Nucleus accumbens (tissue), 56 donors: ENCODE measurements at places on chromosomes 16 and 17.

DNA sequence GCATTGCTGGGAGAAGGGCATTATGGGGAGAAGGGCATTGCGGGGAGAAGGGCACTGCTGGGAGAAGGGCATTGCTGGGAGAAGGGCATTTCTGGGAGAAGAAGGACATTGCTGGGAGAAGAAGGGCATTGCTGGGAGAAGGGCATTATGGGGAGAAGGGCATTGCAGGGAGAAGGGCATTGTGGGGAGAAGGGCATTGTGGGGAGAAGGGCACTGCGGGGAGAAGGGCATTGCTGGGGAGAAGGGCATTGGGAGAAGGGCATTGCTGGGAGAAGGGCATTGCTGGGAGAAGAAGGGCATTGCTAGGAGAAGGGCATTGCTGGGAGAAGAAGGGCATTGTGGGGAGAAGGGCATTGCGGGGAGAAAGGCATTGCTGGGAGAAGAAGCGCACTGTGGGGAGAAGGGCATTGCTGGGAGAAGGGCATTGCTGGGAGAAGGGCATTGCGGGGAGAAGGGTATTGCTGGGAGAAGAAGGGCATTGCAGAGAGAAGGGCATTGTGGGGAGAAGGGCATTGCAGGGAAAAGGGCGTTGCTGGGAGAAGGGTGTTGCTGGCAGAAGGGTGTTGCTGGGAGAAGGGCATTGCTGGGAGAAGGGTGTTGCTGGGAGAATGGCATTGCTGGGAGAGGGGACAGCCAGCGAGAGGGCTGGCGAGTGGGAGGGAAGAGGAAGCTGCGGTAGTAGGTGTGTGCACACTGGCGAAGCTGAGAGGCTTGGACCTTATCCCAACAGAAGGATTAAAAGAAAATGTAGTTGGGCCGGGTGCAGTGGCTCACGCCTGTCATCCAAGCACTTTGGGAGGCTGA, 4.6 kb upstream of the PYDC1 start:
- no peak for DNase-seq

DNA sequence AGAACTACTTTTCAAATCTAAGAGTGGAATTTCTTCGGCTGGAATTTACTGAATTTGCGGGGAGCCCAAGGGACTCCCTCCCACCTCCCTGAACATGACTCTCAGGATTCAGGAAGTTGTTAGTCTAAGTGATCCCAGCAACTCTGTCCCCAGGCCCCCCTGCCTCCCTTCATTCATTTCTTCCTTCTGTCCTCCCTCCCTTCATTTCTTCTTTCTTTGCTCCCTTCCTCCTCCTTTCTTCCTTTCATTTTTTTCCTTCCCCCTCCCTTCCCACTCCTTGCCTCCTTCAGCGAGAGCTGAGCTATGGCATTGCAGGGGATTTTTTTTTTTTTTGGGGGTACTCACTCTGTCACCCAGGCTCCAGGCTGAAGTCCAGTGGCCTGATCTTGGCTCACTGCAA, 10.9 kb upstream of the JUP start:
- DNase-seq, result no peak

DNA sequence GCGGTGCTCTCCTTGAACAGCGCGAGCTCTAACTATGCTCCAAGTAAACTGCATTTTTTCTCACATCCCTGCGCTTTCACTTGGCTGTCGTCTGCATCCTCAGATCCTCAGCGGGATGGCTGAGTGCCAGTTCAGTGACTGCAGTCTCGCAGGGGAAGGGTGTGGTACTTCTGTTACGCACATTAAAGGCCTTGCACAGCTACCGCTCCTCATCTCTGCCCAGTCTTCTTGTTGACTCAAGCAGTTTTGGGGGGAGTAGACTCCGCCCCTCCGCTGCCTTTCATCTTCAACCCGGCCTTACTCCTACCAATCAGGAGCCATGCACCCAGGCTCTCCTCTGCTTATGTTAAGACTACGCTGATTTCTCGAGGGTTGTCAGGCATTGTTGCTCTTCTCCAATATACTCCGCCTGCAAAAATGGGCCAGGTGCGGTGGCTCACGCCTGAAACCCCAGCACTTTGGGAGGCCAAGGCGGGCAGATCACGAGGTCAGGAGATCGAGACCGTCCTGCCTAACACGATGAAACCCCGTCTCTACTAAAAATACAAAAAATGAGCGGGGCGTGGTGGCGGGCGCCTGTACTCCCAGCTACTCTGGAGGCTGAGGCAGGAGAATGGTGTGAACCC, 10.0 kb downstream of the ATP5PD start:
- no peak for DNase-seq

- no peak for DNase-seq
Observed at GRCh38 chr17:43940630-43941029, 1.6 kb downstream of the PPY start.

DNA sequence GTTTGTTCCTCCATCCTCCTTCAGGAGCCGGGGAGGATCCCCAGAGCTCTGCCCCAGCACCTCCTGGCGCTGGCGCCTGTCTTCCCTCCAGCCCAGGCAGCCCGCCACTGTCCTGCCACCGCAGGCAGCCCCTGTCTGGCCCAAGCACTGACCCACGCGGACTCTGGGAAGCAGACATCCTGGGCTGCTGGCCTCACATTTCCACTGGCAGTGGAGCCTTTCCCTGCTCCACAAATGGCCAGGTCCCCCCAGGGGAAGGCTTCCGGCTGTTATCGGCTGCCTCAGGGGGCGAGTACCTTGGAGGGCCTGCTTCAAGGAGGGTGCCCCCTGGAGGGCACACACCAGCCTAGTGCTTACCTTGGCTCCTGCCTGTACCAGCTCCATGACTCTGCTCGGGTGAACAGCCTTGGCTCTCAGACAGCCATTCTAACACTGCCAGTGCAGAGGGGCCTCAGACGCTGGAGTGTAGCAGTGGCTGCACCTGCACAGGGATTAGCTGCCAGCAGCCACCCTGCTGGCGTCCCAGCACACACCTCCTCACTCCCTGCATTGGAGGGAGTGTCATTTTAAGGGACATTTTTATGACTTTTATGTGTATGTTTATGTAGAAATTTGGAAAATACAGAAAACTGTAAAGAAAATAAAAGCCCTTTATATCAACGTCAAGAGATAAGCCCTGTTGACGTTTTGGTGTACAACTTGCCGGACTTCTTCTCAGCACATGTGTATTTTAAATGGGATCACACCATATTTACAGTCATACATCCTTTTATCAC, 21.0 kb downstream of the ACE start:
- no peak for DNase-seq

DNA sequence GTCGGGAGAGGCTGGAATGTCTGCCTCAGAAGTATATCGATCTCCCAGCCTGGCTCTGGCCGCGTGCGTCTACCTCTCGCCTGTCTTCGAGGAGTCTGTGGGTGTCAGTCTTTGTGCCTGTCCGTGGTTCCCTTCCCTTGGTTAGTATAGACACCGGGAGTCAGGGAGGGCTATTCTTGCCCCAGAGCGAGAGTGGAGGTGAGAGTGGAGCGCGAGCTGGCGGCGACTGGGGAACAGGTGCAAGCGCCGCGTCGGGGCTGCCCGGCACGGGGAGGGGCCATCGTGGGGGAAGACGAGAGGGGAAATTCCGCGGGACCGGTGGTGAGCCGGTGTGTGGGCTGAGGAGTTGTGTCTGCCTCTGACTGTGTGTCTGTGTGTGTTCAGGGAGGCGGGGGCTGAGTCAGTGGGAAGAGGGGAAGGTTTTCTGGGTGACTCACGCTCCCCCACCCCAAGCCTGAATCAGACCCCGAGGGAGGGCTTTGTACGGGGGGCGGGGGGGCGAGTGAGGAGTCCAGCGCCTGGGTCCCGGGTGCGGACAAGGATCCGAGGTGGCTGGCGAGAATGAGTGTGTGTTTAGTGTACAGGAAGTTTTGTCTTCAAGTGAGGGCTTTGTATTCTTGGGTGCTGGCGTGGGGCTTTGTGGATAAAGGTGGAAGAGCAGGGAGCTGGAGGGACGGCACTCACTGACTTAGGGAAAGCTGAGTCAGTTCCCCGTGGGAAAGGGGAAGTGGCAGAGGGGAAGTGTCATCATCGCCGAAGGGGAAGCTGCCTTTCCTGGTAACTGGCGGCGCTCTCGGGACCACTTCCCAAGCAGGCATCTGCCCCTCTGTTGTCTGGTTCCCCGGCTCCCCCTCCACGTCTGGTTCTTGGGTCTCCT, 8.6 kb downstream of the KDM6B start:
- DNase-seq, result peak; percentile 55

DNA sequence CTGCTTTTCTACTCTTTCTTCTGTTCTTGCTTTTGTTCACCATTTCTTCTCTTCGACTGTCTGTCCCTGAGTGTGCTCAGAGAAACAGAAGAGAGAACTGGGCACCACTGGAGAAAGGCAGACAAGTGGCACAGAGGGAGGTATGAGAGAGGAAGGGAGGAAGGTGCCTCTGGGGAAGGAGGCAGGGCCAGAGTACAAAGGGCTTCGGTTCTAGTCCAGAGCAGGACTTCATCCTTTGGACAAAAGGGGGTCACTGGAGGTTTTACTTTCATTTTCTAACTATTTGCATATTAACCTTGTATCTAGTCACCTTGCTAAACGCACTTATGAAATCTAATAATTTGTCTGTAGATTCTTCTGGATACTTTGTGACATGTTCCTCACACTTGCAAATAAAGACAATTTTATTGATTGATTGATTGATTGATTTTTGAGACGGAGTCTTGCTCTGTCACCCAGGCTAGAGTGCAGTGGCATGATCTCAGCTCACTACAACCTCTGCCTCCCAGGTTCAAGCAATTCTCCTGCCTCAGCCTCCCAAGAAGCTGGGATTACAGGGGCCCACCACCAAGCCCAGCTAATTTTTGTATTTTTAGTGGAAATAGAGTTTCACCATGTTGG, 13.5 kb downstream of the ITGB4 start:
- no peak for DNase-seq

DNA sequence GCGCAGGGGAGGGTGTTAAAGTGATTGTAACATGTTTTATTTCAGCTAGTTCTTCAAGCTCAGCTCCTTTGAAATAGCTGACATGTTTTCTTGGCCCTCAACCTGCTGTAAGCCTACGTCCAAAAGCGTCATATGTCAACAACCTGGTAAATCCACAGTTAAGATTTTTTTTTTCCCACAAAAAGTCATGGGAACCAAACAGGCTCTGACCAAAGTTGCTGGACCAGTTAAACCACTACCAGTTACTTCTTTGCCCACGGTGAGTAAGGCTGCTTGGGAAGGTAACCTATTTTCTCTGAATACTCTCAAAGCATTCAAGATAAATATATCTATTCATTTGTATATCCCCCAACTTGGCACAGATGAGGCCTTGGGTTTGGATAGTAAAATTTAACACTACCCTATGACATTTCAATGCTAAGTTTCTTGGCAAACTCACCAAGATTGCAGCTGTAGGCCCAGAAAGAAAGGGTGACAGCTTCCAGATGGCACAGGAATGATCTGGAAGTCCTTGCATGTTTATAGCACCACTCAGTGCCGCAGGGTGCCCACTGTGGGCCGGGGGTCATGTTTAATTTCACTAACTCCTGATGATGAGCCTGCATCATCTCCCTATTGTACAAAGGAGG, 166.2 kb downstream of the XYLT1 start:
- DNase-seq, result no peak

- no peak for DNase-seq
Observed at GRCh38 chr17:39600288-39600996, 7.3 kb downstream of the NEUROD2 start.

DNA sequence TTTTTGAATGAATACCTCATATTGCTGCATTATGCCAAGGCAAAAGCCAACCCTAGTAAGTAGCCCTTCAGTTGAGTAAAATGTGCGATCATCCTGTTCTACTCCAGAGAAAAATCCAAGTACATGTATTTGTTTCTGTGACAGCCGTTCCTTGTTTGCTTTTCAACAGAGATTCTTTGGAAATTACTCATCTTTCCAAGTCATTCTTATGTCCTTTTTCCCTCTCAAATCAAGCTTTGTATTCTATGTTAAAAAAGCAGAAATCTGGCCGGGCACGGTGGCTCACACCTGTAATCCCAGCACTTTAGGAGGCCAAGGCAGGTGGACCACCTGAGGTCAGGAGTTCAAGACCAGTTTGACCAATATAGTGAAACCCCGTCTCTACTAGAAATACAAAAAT, 112.9 kb upstream of the HAS3 start:
- DNase-seq, result no peak

GRCh38 chr17:41052566-41052965, 2.5 kb downstream of the KRTAP2-2 start:
- DNase-seq, result no peak

DNA sequence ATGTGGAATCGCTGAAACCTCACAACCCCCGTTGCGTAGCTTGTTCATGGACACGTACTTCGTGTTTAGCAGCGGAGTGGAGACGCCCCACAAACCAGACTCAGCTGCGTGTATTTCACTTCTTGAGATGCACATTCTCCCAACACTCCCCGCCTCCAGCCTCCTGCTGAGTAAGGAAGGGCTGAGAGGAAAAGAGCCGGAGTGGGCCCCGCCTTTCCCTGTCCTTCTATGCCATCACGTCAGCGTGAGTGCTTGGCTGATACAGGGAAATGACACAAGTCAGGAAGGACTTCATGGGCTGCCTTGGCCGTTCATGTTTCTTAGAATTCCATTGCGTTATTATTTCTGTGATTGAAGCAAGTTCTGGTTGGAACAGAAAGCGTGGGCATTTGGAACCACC, 68.6 kb upstream of the CBX4 start:
- no peak for DNase-seq

DNA sequence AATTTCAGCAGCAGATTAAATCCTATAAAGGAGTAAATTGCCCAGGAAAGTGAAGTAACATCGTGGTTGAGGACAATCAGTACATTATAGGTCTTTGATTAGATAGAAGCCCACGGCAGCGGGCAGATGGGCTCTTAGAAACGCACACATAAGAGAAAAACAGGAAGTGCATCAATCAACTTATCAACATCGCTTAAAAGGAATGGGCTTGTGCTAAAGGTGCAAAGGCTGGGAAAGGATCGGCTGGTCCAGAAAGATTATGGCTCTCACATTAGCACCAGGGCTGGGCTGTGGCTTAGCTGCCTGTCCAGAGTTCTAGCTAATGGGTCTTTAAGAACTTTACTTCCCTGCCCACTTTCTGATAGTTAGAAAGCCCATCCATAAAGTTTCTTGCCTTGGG, 292.0 kb upstream of the TNRC6C start:
- no peak for DNase-seq

DNA sequence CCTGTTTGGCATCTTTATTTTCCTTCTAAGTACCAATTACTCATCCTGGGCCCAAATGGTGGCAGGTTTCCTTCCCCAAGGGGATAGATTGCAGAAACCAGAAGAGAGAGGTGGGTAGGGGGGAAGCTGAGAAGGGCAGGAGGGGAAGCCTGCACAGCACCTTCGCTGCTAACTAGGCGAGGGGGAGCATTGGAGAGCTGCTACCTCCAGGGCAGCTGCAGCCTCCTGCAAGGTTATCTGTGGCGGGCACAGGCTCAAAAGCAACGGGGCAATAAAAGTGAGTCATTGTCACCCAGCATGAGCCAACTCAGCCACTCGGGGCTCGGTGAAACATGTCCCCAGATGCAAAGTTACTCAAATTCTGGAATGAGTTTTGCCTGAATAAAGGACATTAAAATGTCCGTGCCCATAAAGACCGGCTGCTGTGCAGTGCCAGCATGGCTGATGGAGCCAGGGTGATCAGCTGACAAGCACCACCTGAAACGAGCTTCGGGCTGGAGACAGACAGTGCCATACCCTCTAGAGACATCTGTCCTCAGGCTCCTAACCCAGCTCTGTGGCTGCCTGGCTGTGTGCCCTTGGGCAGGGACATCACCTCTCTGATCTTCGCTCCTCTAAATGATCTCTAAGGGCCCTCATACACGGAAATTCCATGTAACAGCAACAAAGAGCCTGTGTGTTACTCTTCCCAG, 68.1 kb upstream of the GRIN2A start:
- DNase-seq, result no peak

- no peak for DNase-seq
Observed at GRCh38 chr17:10050597-10051101, 145.6 kb upstream of the RCVRN start.
